B cell (primary cell): ENCODE measurements at places on chromosomes 13 and 19.

DNA sequence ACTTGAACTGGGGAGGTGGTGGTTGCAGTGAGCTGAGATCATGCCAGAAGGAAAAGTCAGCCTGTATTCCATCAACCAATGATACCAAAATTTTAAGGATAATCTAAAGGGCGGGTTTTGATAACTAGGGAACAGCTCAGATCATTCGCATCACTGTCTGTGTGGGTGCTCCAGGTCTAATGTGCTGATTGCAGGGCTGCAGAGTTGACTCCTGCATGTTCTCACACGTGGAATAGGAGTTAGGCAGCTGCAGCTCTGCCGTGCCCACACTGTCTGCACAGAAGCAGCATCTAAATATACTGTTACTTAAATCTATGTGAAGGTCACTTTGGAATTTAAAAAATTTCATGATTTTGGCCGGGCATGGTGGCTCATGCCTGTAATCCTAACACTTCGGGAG, 4.3 kb upstream of the PARP4 start:
- H3K27ac ChIP-seq: no peak overlapping the region
- H3K36me3 ChIP-seq: no peaks in the 10 kb centered on the region
- H3K27me3 ChIP-seq: no peaks in the 10 kb centered on the region

DNA sequence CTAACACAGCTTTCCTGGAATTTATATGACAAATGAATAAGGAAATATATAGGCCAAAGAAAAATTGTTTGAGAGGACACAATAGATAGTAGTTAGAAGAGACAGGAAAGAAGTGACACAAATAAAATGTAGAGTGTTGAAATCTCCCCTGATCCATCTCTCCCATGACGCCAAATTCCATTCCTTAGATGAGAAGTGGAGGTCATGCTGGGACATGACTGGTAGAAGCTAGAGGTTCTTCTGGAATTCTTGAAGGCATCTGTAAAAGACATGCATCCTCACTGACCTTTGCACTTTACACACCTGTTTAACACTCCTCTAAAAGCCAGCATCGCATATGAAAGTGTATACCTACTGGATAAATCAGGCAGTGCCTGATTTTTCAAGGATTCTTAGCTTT, 67.8 kb downstream of the DGKH start:
- H3K4me1 ChIP-seq: no peaks in the 10 kb centered on the region
- no peaks in the 10 kb centered on the region for H3K27me3 ChIP-seq
- no peak overlapping the region for H3K4me3 ChIP-seq
- no peak overlapping the region for H3K27ac ChIP-seq

GRCh38 chr19:8505680-8506401, 3.4 kb upstream of the PRAM1 start:
- H3K36me3 ChIP-seq: no peaks in the 10 kb centered on the region
- no peaks in the 10 kb centered on the region for H3K4me1 ChIP-seq
- peak; percentile 82 for DNase-seq
- no peaks in the 10 kb centered on the region for H3K27me3 ChIP-seq

GRCh38 chr19:57682226-57682766, 519 bp downstream of the ZNF551 start:
- peaks cover 13% of the 10 kb centered on the region for H3K4me1 ChIP-seq
- DNase-seq: no peak
- peak overlapping the region; percentile 50 for H3K27ac ChIP-seq
- H3K4me3 ChIP-seq: peak overlapping the region; percentile 98
- H3K27me3 ChIP-seq: no peaks in the 10 kb centered on the region

GRCh38 chr19:38932425-38933179, 1.9 kb downstream of the MRPS12 start:
- no peak overlapping the region for H3K27ac ChIP-seq
- peaks cover 19% of the 10 kb centered on the region for H3K4me1 ChIP-seq
- H3K4me3 ChIP-seq: no peak overlapping the region

GRCh38 chr13:113022745-113023574, 53.9 kb downstream of the MCF2L start:
- H3K4me1 ChIP-seq: peaks cover 7% of the 10 kb centered on the region
- no peak overlapping the region for H3K4me3 ChIP-seq
- H3K36me3 ChIP-seq: no peaks in the 10 kb centered on the region
- no peak overlapping the region for H3K27ac ChIP-seq
- DNase-seq: no peak
- no peaks in the 10 kb centered on the region for H3K27me3 ChIP-seq
